Glutamatergic neuron (in vitro differentiated cells): ENCODE measurements at places on chromosomes 2 and 18.

GRCh38 chr2:55547001-55547400, 27.5 kb downstream of the CFAP36 start:
- no peak for DNase-seq
- H3K36me3 ChIP-seq: no peaks in the 10 kb centered on the region
- no peak overlapping the region for H3K4me3 ChIP-seq
- H3K27me3 ChIP-seq: no peaks in the 10 kb centered on the region
- peaks cover 6% of the 10 kb centered on the region for H3K4me1 ChIP-seq

- no peak overlapping the region for H3K27ac ChIP-seq
- DNase-seq: no peak
- H3K4me3 ChIP-seq: no peak overlapping the region
Observed at GRCh38 chr2:201697899-201698298, 545 bp downstream of the MPP4 start.

DNA sequence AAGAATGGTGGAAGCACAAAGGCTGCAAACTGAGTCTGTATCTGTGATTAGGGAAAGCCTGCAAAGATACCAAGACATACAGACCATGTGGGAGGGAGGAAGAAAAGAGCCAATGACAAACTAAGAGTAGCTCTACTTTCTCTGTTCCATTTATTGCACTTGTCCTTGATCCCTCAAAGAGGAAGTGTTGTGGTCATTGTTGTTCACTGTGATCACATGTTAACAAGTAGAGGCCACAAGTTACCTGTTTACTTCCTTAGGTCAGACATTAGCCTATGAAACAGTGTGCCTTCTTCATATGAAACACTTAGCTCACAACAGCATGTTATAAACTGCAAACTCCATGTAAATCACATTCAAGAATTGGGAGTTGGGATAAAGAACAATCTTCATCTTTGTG, 32.6 kb downstream of the MAP2 start:
- H3K4me1 ChIP-seq: peaks cover 3% of the 10 kb centered on the region
- no peak overlapping the region for H3K27ac ChIP-seq
- no peak for DNase-seq
- no peak overlapping the region for H3K4me3 ChIP-seq
- no peaks in the 10 kb centered on the region for H3K36me3 ChIP-seq
- no peaks in the 10 kb centered on the region for H3K27me3 ChIP-seq

DNA sequence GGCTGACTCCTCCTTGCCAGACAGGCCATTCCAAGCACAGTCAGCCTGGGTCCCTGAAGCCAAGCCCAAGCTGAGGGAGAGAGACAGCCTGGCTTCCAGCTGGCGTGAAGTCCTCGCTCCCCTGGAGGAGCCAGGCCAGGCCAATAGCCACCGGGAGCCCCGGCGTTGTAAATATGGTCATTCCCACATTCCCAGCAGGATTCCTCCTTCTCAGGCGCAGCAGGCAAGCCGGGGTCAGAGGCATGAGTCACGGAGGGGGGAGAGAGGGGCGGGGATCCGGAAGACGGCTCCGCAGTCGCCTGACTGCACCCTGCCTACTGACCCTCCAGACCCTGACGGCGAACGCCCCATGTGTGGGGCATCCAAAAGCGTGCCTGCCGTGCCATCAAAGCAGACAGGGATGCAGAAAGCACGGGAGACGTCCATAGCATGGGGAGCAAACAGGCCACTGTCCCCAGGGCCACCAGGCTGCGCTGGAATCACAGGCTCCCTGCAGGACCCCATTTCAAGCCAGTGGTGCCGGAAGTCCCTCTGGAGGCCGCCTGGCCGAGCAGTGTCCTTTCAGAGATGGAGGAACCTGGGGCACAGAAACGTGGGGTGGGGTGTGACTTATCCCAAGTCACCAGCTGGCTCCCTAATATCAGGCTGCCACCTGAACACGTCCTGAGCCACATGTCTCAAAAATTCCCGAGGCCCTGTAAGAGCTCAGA, 48.2 kb downstream of the TWIST2 start:
- no peaks in the 10 kb centered on the region for H3K27me3 ChIP-seq
- H3K4me3 ChIP-seq: no peak overlapping the region

GRCh38 chr18:3260995-3261372, 949 bp upstream of the MYL12B start:
- peak overlapping the region; percentile 93 for H3K4me3 ChIP-seq
- H3K4me1 ChIP-seq: peaks cover 11% of the 10 kb centered on the region
- DNase-seq: no peak
- no peaks in the 10 kb centered on the region for H3K36me3 ChIP-seq

GRCh38 chr2:233532971-233533370, 33.6 kb downstream of the USP40 start:
- H3K27ac ChIP-seq: no peak overlapping the region
- peaks cover 2% of the 10 kb centered on the region for H3K27me3 ChIP-seq
- no peaks in the 10 kb centered on the region for H3K36me3 ChIP-seq
- H3K4me3 ChIP-seq: no peak overlapping the region
- no peak for DNase-seq

- H3K27ac ChIP-seq: no peak overlapping the region
- H3K4me1 ChIP-seq: no peaks in the 10 kb centered on the region
- H3K36me3 ChIP-seq: no peaks in the 10 kb centered on the region
Observed at GRCh38 chr18:40094441-40094840, 1860.6 kb upstream of the PIK3C3 start.

- no peak overlapping the region for H3K27ac ChIP-seq
- no peaks in the 10 kb centered on the region for H3K36me3 ChIP-seq
- DNase-seq: no peak
- no peaks in the 10 kb centered on the region for H3K27me3 ChIP-seq
- H3K4me3 ChIP-seq: no peak overlapping the region
Observed at GRCh38 chr2:169190197-169190775, 120.9 kb downstream of the DHRS9 start.

DNA sequence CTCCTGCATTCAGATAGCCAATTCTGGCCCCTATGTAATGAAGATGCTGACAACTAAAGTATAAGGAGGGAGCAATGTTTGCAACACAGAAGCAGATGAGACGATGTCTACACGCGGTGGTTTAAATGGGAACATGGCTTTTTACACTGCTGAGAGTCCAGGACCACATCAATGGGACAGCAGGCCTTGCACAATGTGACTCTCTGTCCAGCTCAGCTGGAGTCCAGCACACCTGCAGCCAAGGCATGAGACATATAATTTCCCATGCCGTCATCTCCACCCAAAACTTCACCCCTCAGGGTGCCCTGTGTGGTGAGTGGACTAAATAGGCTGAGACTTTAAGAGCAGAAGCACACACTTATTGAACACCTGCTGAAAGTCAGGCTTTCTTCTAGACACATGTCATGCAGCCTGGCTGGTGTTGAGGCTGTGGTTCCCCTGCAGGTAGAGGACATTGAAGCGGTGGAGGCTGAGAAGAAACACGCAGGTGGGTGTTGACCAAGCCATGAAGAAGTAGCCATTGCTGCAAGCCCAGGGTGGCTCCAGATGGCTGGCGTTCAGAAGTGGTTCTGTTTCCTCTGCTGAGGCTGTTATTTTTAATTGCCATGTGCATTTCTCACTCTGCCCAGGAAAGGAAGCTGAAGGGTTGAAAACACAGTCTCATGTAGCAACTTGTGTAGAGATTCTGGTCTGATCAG, 345.6 kb downstream of the MYCN start:
- H3K4me3 ChIP-seq: no peak overlapping the region
- no peaks in the 10 kb centered on the region for H3K36me3 ChIP-seq
- no peak overlapping the region for H3K27ac ChIP-seq
- peaks cover 28% of the 10 kb centered on the region for H3K4me1 ChIP-seq
- H3K27me3 ChIP-seq: peaks cover 11% of the 10 kb centered on the region
- no peak for DNase-seq

DNA sequence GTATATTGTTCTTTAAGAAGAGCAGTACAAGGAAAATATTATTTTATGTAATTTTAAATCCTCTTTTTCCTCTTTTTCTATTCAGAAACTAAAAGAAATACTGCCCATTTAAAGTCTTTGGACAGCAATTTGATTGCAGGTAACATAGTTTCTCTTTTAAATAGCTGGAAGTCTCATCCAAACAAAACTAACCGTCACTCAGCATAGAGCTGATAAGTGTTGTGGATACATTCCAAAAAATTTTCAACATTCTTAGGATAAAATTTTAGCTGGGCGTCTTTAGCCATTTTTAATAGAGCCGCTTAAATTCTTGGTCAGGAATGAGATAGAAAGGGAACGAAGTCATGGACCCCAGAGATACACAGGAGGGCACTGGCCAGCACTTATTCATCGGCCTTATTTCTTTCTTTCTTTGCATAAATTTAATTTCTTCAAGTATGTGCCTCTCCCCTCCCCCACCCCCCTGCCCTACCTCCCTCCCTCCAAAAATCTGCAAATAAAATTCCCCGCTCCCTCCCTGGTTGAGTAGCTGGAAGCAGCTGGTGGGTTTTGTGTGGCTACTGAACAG, 81.7 kb downstream of the GBX2 start:
- DNase-seq: no peak
- no peak overlapping the region for H3K27ac ChIP-seq
- no peak overlapping the region for H3K4me3 ChIP-seq
- peaks cover 23% of the 10 kb centered on the region for H3K4me1 ChIP-seq
- H3K27me3 ChIP-seq: peaks cover 6% of the 10 kb centered on the region

- no peak for DNase-seq
- H3K27ac ChIP-seq: no peak overlapping the region
- H3K4me1 ChIP-seq: no peaks in the 10 kb centered on the region
- no peaks in the 10 kb centered on the region for H3K36me3 ChIP-seq
- no peak overlapping the region for H3K4me3 ChIP-seq
Observed at GRCh38 chr2:196295005-196295404, 123.6 kb upstream of the STK17B start.

GRCh38 chr2:32977228-32977758, 30.5 kb downstream of the LTBP1 start:
- H3K36me3 ChIP-seq: peaks cover 17% of the 10 kb centered on the region
- H3K27ac ChIP-seq: no peak overlapping the region
- no peaks in the 10 kb centered on the region for H3K27me3 ChIP-seq
- DNase-seq: no peak
